Esophagus mucosa (tissue), 1 donor: ENCODE measurements at places on chromosomes 2 and 18. TPM values are rescaled to one million over a fixed set of nuclear protein-coding genes. Genes with fewer than 3 reads are reported as not detected.

GRCh38 chr2:77642339-77642738 lies 120.2 kb upstream of the LRRTM4 start:
- no peak for ATAC-seq

The TRABD2A gene
- total RNA-seq = 0.24 TPM

DNA sequence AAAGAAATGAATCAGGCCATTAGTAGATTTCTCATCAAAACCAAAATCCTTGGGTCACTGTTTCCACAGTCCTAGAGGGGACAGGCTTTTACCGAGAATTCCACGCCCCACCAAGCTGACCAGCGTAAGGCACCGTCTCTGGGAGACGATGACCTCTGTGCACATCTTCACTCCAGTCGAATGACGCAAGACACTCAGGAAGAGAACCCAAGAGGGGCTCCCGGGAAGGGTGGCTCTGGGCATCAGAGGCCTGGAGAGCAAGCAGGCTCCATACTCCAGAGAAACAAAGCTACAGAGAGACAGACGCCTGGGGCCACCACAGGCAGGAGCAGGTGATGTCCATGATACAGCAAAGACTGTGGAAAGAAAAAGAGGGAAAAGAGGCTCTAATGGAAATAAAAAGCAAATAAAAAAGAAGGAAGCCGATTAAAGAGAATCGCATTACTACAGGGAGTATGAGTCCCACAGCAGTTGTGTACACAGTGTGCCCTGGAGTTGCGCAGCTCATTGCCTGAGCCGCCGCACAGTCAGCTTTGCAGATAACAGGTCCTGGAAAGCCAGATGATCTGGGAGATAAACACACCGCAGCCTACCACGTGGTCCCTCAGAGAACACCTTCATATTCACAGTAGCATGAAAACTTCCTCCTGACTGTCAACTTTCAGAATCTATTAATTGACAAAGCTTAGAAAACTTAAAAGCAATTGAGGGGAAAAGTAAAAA lies 572.7 kb upstream of the SALL3 start:
- peak; percentile 45 for ATAC-seq

- no peak for ATAC-seq
Measured at GRCh38 chr2:159505196-159505595, 111.2 kb downstream of the BAZ2B start.

DNA sequence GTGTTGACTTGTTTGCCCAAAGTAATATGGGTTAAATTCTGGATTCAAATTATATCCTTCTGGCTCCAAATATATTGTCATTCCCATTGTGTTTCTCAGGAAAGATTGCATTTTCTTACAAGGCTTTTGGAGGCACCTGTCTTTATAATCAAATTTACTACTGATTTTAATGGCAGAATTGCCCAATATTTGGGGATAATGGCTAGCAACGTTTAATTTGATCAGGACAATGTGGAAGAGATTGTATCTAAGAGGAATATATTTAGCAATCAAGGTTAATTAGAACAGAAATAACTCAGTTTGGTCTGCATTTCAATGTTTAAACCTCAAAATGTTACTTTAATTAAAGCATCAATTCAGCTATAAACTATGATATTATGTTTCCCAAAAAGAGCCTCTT lies 41.7 kb upstream of the ZNF804A start:
- ATAC-seq = no peak

- no peak for ATAC-seq
Measured at GRCh38 chr2:25418944-25419677, 77.4 kb upstream of the DNMT3A start.

The NT5DC4 gene
- not detected for total RNA-seq

The ARHGAP25 gene
- 3.1 TPM for total RNA-seq

DNA sequence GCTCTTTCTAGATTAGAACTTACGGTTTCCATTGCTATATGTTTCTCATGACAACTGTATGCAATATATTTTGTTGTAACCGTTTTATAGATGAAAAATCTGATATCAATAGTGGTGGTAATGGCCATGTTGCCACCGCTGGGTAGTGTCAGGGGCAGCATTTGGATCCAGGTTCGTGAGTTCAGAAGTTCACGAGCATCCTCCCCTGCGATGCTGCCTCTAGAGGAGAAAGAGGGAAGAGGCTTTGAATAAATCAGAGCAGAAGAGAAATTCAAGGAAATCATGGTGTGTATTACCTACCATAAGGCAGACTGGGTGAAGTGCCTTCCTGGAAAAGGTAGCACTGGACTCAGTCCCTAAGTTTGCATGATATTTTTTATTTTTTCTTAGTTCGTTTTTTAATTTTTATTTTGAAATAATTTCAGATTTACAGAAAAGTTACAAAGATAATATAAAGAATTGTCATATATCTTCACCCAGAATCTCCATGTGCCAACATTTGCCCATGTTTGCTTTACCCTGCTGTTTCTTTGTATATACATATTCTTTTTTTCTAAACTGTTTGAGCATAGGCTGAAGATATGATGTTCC lies 3.3 kb upstream of the ZBTB7C start:
- ATAC-seq = no peak

The KCNJ3 gene
- not detected for total RNA-seq

DNA sequence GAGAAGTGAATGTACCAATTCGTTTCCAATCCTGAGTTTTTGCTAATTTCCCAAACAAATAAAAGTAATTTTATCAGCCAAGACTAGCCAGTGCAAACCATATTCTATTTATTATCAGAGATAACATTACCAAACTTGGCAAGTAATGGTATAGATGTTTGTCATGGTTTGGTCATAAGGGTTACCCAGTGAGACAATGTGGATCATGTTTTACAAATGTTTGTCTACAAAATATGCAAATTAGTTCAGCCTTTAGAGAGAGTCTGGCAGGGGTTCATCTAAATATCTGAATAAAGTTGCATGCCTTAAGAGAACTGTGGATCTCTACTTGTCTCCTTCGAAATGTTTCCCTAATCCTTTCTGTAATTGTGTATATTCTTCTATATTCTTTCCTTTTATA lies 152.2 kb downstream of the KCNH7 start:
- ATAC-seq = no peak
